Activated CD4-positive, CD25-positive, alpha-beta regulatory T cell (primary cell): ENCODE measurements at places on chromosomes 3 and 15.

DNA sequence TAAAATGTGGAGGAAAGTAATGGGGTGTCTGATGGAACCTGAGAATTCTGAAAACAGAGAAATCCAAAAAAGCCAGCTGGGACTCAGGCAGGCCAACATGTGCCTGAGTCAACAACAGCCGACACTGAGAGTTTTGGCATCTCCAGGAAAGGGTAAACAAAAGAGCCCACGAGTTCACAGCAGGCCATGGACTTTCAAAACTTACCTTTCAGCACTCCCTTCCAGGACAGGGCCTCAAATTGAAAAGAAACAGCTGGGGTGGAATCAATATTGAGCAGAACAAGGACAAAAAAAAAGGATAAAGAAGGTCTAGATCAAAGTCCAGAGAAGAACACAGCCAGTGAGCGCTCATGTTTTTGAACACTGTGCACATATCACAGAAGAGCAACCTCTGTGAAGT is 735.4 kb upstream of the GRM7 start:
- DNase-seq = no peak

- DNase-seq = no peak
Observed at GRCh38 chr3:77456431-77456830, 416.5 kb downstream of the ROBO2 start.

- DNase-seq = no peak
Observed at GRCh38 chr3:88364926-88365325, 215.2 kb downstream of the C3orf38 start.

DNA sequence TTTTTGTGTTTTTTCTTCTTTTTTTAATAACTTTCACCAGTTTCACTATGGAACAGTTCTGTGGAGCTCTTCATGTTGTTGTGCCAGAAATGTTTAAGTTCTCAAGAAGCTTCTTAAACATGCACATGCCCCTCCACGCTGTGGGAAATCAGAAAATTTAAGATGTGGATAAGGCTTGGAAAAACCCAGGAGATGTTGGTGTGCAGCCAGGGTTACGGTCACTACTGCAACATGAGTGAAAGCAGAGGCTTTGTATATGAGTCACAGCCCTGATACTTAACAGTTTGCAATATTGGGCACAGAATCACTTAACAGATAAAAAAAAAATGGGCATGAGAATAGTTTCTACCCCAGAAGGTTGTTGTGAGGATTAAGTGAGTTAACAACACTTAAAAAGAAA is 399.9 kb downstream of the LRTM1 start:
- DNase-seq = no peak

DNA sequence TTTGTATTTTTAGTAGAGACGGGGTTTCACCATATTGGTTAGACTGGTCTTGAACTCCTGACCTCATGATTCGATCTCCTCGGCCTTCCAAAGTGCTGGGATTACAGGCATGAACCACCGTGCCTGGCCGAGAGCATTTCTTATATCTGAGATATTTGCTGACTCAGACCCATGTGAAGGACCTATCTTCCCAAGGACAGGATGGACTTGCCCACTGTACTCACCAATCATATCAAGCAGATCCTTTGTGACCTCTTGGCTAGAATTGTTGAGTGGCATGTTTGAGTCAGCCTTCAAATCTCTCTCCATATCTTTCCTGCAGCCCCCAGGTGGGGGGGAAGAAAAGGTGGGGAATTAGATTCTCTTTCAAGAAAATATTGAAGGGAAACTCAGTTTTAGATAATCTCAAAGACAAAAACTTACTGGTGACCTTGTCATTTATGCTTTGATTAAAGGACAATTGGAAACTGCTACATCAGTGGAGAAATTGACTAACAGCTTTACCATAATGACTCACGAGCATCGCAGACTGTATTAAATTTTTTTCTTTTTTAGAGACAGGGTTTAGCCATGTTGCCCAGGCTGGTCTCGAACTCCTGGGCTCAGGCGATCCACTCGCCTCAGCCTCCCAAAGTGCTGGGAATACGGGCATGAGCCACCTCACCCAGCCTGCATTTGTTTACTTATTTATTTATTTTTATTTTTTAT is 3.1 kb downstream of the C3orf62 start:
- DNase-seq = no peak
